ENCODE measurements at places on chromosomes 6 and 20.

GRCh38 chr6:6556161-6556737 is 32.3 kb upstream of the LY86 start:
- peak; percentile 24 for DNase-seq

DNA sequence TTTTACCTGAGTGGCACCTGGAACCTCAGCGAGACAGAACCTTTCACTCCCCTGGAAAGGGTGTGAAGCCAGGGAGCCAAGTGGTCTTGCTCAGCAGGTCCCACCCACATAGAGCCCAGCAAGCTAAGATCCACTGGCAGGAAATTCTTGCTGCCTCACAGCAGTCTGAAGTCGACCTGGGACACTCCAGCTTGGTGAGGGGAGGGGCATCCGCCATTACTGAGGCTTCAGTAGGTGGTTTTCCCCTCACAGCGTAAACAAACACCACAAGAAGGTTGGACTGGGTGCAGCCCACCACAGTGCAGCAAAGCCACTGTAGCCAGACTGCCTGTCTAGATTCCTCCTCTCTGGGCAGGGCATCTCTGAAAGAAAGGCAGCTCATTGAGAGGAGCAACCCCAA is 134.7 kb upstream of the RSPO3 start:
- no peak for DNase-seq

DNA sequence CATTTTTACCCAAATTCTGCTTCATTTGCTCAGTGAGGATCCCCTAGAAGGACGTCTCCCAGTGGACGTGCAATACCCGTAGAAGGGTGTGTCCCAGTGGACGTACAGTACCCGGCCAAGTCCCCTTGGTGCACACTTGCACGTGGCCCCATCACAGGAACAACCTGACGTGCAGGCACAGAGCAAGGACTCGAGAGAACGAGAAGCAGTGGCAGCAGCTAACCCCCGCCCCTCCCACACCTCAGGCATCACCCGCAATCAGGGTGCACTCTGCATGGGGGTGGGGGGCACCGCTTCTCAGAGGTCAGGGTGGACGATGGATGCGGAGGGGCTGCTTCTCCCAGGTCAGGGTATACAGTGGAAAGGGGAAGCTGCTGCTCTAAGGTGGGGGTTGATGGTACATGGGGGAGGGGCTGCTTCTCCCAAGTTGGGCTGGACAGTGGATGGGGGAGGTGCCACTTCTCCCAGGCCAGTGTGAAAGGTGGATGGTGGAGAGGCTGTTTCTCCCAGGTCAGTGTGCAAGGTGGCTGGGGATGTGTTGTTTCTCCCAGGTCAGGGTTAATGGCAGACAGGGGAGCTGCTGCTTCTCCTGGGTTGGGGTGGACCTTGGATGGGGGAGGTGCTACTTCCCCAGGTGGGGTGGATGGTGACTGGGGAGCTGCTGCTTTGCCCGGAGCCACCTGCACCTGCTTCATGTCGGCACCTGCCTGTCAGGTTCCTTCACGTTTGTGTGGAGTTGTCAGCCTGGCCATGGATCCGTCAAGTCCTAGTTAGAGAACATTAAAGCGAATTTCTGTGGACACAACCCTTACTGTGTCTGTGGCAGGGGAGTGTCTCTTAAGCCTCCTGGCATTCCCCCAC is 1.0 kb upstream of the THBS2 start:
- no peak for DNase-seq

DNA sequence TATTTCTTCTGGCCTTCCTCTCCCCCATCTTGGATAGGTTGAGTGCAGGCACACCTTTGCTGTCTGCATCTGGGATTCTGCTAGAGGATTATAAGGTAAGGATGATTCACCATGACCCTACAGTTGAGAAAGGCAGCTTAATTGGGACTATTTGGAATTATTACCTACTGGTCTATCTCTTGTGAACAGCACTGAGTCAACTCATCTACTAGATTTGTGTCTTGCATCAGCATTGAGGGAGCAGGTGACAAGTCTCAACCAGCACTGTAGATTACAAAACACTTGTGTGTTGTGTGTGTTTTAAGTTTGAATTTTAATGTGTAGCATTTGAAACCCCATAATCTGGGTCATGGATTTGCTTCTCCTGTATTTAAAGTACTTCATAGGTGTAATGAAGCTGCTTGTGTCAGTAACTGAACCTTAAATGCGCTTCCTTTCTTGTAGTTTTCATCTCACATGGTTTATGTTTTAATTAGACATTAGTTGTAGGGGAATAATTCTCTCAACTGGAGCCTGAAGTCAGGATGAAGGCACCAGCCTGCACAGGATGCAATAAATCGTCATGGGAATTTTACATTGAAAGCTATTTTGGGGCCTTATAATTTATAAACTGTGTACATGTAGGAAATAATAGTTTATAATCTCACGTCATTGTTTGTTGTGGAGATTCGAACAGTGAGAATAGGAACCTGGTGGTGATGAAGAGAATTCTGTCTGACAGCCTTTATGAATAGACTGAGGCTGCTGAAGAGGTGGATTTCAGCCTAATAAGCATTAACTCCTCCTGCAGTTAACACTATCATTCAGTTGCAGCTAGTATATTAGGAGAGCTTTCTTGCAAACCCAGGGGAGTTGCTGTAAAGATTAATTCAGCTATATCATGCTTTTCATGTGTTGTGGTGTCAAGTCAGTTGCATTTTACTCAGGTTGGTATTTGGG is 125.1 kb downstream of the JARID2 start:
- no peak for DNase-seq

DNA sequence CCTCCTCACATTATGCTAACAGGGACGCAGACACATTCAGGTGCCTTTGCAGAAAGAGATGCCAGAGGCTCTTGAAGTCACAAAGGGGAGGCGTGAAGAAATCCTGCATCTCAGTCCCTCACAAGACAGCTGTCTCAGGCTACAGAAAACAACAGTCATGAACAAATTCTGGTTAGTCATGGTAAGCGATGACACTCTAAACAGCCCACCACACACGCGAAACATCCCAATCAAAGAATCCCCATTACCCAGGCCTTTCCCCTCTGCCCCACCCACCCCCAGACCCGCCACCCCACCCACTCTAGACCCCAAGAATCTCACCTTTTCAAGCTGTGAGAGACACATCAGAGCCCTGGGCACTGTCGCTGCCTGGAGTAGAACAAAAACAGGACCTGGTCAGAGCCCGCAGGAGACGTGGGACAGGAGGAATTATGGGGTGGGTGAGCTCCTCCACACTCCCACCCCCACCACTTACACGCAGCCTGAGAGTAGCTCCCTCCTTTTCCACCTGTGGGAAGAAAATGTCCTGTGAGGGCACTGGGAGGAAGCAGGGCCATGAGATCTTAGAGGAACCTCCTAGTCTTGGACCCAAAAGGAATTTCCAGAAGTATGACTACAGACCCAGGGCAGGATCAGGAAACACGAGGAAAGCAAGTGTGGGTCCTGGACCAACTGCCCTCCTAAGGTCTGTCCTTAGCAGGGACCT is 2.7 kb downstream of the HLA-B start:
- DNase-seq: no peak

DNA sequence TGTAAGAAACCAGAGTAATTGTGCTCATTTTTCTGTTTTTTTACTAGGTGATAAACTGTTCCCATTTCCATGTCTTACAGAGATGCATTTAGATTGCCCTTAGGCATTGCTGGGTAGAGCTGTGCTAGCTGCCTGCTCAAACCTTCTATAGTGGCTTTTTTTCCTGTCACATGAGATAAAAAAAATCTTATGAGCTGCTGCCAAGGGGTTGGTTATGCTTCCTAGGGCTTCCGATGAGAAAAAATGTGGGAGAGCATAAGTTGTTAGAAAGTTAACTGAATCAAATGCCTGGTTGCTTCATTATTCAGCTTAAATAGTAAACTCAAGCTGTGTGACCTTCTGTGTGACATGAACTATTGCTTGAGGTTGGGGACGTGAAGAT is 50.0 kb upstream of the NOX3 start:
- no peak for DNase-seq

- no peak for DNase-seq
These were observed 115.9 kb downstream of the PREX1 start for GRCh38 chr20:48711696-48712464.

- DNase-seq: no peak
These were observed 1.0 kb upstream of the PCK1 start for GRCh38 chr20:57559658-57560553.

DNA sequence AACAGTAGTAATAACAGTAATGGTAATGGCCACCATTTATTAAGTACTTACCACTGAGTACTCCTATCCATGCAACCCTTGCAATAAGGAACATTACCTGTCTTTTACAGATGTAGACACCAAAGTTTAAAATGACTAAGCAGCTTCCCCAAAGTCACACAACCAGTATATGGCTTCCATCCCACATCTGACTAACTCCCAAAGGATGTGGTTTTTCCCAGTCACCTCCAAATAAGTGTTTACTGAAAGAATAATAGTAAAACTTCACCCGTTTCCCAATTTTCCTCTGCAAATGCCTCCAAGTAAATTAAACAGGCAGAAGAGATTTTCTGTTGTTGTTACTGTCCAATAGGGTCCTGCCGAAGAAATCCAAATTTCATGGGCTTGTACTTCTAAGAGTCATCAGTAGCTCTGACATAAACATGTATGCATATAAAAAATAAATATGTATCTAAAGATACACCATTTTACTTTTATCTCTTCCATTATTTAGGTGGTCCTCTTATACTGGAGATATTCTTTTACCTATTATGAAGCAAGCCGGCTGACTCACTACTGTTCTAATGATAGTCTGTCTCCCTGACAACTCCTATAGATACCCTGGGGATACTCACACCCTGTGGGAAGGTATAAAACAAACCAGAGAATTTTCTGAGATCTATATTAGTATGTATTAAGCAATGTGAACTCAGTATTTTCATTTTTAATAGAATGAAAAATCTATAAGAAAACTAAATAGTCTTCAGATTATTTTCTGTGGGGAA is 77.9 kb upstream of the ID4 start:
- no peak for DNase-seq

DNA sequence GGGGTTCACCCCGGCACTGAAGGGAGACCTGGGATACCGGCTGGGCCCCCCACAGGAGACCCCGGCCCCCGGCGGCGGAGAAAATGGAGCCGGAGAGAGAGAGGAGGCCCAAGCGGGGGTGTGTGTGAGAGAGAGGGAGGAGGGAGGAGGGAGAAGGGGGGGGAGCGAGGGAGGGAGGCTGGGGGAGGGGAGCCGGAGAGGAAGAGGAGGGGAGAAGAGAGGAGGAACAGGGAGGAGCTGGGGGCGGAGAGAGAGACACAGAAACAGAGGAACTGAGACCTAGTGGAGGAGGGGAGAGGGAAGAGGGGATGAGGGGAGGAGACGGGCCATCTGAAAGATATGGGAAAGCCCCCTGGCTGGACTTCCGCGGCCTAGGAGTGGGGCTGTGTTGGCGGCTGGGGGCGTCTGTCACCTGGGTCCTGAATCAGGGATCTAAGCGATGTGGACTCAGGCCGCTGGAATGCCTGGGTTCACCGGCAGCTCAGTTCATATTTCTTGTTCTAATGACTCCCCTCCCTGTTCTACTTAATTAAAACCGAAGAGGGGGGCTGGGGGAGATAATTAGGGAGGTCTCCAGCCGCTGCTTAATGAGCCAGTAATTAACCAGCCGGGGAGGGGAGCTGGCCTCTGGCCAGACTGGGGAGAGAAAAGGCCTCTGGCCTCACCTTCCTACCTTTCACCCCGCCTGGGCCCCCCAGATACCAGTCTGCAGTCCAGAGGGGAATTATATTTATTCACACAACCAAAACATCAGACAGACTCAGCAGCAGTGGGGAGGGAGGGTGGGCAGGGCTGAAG is at the start of gene PBX2:
Gene PBX2 (minus strand): TSS at position 149 of the 798 bp plus-strand sequence. CDS start 287 bp downstream, outside the sequence.
- DNase-seq: peak; percentile 95

DNA sequence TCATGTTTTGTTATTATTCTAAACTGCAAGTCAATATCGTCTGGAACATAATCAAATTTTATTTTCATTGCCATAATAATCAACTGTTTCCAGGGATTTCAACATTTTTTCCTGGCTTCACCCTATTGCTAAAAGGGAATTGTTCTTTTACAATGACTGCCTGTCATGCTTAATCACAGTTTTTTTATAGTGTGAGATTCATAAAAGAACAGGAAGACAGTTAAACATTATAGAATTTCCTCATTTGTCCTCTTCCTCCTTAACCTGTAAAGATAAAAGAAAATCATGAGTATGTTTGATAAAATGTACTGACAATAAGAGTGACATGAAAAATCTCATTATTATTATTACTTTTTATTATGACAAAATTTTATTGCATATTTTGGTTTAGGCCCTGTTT is 73.3 kb upstream of the CENPW start:
- DNase-seq: no peak

DNA sequence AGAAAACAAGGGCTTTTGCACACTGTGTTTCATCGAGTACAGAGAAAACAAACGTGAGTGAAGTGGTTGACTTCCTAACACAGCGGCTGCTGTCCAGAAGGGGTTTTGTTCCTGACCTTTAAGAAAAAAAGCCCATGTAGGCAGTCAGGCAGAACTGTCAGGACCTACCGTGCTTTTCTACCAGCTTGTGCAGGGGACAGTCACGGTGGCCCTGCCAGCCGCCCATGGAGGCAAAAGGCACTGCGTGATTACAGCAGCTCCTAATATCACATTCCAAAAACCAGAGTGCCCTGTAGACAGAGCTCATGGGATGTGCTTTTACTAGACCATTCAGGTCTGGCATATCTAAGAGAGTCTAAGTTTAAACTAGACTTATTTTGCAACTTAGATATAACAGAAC is 12.2 kb downstream of the TNFAIP3 start:
- DNase-seq: no peak

- no peak for DNase-seq
These were observed 100.9 kb upstream of the SIM1 start for GRCh38 chr6:100565439-100566104.

GRCh38 chr20:9444921-9445320 is 69.5 kb upstream of the LAMP5 start:
- DNase-seq: no peak

GRCh38 chr20:9884061-9884460 is 45.2 kb upstream of the PAK5 start:
- no peak for DNase-seq

GRCh38 chr6:160430203-160430602 is 82.0 kb downstream of the SLC22A3 start:
- DNase-seq: no peak

DNA sequence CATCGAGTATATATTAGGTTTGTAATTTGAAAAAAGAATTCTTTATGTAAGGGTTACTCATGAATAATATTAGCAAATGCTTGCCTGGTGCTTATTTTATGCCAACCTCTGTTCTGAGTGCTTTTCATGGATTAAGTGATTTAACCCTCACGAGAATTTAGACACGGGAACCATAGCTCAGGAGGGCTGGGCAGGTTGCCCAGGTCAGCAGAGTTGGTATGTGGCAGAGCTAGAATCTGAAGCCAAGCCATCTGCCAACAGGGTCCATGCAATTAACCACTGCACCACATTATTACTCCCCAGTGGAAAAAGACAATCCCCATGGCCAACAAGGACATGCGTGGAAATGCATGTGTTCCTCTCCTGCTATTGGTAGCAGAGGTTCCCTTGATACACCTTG is 345.6 kb downstream of the CDC5L start:
- DNase-seq: no peak

- DNase-seq: peak; percentile 16
These were observed 631.4 kb downstream of the CDH26 start for GRCh38 chr20:60589623-60590022.

- DNase-seq: no peak
These were observed 27.0 kb upstream of the PTGIS start for GRCh38 chr20:49594931-49595315.

- no peak for DNase-seq
These were observed 138.3 kb upstream of the SGK1 start for GRCh38 chr6:134456226-134456625.

- DNase-seq: no peak
These were observed 179.1 kb upstream of the HS3ST5 start for GRCh38 chr6:114521926-114522325.

All from Kasumi-1 (cell line).